ENCODE measurements at places on chromosomes 3 and 15.

DNA sequence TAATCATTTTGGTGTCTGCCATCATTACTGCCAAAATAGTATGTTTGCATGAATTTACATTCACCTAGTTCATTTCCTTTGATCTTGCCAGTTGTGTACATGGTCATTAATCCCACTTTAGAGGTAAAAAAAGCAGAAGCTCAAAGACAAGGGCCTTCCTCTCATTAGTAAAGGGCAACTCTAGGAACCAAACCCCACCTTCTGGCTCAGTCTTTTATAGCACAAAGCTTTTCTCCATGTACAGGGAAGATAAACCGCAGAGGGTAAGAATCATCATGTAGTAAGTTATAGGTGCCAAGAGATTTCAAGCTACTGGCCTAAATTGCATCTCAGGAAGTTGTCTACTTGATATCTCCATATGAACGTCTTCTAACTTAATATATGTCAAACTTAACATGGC, 19.3 kb upstream of the SPG21 start:
- no peak for DNase-seq

- DNase-seq, result peak; percentile 19
Observed at GRCh38 chr3:78734048-78734637, 1033.7 kb downstream of the ROBO1 start.

DNA sequence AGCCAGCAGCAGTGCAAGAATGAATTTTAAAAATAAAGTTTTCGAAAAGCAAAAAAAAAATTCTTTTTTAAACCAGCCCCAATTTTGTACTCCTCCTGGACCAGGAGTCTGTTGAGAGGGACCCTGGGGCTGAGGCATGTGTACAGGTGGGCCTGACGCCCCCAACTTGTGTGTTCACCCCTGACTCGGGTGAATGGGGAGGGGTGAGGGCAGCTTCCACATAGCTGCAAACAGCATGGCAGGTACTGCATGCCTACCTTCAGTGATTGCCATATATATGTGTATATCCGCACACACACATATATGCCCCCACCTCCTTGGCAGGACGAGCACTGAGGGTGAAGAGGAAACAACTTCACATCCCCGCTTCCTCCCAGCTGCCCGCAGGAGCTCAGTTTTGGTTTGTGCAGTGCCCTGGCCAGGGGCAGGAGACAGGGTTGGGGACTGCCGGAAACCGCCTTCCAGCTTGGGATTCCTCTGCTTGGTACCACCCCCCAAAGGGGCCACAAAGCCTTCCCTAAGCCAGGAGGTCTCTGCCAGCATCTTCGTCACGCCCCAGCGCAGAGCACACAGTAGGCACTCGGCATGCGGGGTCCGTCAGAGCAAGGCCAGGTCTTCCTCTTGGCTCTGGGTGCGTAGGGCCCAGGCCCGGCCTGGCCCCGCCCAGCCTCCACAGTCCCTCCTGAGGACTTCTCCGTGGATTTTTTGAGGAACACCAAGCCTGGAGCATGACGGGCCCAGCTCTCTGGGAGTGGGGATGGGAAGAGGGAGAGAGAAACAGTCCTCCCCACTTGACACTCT, 61.8 kb upstream of the RPL32 start:
- DNase-seq, result no peak

DNA sequence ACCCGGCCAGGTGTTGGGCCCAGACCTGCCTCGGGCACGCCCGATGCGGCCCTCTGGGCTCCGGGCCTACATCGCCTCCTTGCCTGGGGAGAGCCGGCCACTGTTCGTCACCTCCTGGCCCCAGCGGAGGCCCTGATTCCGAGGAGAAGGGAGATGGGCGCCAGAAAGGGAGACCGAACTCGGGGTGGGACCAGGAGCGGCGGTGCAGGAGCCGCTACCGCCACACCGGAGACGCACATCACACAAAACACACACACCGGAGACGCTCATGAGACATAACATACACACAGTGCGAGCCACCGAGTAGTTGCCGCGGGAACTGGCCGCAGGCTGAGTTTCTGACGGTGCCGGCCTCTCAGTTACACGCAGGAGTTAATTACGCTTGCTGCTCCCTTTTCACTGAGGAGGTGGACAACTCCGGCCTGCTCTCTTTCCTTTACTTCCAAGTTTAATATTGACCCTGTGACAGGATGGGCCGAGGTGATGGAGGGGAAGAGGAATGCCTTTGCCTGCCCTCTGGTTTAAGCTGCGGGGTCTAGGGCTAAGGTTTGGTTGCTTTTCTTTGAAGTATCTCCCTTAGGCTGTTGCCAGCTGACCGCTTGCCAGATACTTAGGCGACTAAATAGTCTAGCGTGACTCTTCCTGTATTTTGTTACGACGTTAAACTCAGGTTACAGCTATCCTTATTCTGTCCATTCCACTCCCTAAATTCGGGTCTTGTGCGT, 570 bp downstream of the PCNP start:
- DNase-seq, result peak; percentile 51

DNA sequence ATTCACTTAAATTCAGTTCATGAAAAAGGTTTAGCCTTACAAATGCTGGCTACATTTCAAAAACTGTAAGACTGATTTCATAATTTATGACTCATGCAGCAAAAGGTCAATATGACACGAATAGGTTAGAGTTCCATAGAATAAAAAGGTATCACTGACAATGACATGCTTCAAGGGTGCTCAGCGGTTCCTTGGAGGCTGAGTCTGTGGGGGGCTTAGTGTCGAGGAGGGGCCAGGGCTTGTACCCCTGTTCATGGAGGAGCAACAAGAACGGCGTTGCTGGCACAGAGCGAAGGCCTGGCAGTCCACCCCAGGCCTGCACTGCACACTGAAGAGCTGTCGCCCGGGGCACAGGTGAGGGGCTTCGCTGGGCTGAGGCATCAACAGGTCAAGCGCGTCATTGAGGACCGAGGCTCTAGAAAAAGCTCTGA, 174.2 kb downstream of the NR1D2 start:
- peak; percentile 55 for DNase-seq

GRCh38 chr15:81532001-81532400, 158.0 kb upstream of the TMC3 start:
- DNase-seq, result no peak

DNA sequence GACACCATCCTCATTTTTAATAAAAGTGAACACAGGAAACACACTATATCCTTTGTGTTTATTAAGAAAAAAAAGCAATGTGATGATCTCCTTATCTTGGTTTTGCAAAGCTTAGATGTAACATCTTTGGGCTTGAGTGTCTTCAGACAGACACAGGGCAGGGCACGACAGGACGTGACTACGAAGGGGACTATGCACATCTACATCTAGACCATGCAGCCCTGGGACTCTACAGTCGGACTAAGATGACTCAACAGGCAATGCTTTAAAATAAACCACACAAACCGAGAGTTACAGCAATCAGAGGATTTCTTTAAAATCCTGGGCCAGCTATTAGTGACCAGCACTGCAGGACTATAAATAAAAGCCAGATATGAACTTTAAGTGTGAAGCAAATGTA, 22.8 kb upstream of the TM2D3 start:
- DNase-seq, result peak; percentile 68

- no peak for DNase-seq
Observed at GRCh38 chr3:7707187-7707586, 794.4 kb upstream of the LMCD1 start.

DNA sequence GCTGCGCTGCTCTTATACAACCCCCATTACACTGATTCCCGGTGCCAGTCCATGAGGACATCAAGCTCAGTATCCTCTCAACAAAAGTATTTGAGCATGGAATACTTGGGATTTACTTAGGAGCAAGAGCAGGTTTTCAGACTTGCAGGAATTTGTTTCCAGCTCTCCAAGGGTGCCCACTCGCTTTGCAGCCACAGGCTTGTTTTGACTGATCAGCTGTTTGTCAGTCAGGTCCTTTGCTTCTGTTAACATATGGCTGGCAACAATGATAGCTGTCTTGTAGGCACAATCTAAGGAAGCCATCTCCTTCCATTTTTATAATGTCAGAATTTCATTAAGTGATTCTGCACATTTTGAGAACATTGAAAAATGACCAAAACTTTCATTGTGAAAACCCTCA, 38.2 kb upstream of the MCF2L2 start:
- DNase-seq, result no peak

GRCh38 chr3:101158374-101158773, 162.0 kb downstream of the IMPG2 start:
- no peak for DNase-seq

GRCh38 chr3:78908236-78908635, 859.6 kb downstream of the ROBO1 start:
- no peak for DNase-seq

DNA sequence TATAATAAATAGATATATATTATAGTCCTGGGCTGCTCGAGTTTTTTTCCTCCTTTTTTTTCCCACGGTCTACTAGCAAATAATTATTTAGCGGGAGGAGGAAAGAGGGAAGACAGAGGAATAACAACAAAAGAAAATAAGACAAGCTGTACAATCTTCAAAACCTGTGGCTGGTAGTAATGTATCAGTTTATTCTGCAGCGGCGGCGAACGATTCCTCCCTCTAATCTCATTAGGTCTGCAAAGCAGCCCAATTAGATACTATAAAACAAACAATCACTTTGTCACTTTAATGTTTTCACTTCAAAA, 390 bp upstream of the TLE3 start:
- DNase-seq, result no peak

- no peak for DNase-seq
Observed at GRCh38 chr15:101207867-101208288, 44.0 kb downstream of the CHSY1 start.

DNA sequence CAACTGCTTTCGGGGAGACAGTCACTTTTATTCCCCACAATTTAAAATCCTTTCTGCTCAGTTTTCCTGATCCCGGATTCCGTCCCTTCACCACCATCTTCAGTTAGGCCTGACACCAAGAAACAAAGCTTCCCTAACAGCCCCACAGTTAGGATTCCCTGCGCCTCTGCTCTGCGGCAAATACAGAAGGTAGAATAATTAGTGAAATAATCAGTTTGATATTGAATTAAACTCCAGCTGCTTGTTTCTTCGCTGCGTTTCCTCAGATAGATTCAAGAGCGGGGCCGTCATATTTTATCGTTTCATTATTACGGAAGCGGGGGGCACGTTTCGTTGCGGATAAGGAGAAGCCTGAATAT, 1.3 kb upstream of the EOMES start:
- no peak for DNase-seq

GRCh38 chr3:119751423-119751822, 30.5 kb upstream of the NR1I2 start:
- DNase-seq, result no peak

DNA sequence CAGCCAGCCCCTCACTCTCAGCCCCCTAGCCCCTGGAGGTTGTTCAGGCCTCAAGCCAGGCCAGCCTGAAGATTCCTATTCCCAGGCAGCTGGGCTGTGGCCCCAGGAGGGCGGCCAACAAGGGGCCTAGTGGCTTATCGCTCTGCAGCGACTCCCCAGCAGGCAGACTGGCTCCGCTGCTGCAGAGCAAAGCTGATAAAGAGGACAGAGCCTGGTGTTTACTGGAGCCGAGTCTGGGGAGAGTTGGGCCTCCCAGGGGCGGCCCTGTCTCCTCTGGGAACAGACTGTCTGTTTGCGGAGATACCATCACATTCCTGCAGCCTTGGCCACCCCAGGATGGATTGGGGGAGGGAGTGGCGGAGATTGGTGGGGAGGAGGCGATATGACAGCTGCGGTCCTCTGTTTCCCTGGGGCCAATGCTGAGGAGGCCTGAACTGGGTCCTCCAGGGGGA, 22.4 kb upstream of the SMAD6 start:
- no peak for DNase-seq

DNA sequence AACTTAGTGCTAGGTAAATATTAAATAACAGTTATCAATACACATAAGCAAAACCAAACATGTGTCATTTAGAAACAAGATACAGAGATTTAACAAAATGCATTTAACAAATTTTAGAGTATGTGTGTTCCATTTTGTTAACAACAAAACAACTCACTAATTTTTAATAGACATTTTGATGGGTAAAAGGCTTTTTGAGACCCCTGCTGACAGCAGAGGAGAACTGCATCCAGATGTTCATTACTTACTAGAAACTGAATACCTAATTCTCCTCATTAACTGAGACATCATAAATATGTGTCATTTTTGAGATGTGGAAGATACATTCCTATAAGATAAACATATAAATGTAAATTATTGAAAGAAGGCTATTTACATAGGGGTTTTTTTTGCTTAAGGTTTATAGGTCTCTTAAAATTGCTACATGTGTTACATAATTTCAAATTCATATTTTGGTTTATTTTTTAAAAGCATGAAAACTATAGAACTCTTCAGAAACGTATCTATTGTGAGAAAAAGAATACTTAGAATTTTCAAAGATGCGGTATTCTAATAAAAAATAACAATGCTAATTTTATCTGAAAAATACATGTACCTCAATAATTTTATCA, 1009.8 kb downstream of the TUSC7 start:
- no peak for DNase-seq

- no peak for DNase-seq
Observed at GRCh38 chr3:148697306-148698189, at the start of gene AGTR1. Gene AGTR1, plus strand, starts transcription at chr3:148697903. Its CDS starts 43,133 bp downstream, at chr3:148741036.

- no peak for DNase-seq
Observed at GRCh38 chr3:42900226-42901072, 5.5 kb upstream of the ZNF662 start.

DNA sequence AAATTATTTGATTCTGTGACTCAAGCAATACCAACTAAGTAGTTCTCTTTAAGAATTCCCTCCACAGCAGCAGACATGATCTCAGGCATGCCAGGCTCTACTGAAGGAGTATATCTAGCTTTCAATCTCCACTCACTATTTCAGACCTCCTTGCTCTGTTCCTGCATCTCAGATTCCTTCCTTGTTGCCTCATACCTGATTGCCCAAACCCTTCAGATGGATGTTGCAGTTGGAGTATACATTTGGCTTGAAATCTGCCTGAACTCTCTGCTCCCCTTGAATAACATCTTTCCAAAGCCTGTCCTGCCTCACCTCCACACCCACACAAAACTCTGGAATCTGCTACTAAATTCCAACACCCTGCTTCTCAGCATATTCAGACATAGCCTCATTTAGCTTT, 19.8 kb upstream of the TM4SF4 start:
- no peak for DNase-seq

- DNase-seq, result no peak
Observed at GRCh38 chr15:23645371-23646164, 2.1 kb downstream of the MAGEL2 start.

DNA sequence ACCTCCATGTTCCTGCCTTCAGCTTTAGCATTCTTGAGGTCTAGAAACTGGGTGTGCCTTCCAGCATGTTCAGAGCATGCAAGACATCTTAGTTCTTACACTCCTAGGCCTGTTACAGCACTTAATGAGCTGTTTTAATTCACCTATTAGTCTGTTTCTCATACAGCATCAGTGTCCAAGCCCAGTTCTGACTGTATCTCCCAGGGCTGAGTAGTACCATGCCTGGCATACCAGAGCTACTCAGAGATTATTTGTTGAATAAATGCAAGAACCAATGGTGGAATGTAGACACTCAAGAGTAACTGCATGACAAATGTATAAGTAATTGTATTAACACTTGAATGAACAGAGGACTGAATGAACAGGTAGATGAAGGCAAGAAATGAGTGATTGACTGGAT, 61.8 kb upstream of the SCN5A start:
- no peak for DNase-seq

GRCh38 chr15:66773129-66773873, 71.3 kb downstream of the SMAD6 start:
- DNase-seq, result no peak
